Posterior cingulate gyrus (tissue), 11 donors: ENCODE measurements at places on chromosomes 2 and 18.
A peak's percentile ranks its signal among the peaks of the same experiment; 100 is the strongest.

DNA sequence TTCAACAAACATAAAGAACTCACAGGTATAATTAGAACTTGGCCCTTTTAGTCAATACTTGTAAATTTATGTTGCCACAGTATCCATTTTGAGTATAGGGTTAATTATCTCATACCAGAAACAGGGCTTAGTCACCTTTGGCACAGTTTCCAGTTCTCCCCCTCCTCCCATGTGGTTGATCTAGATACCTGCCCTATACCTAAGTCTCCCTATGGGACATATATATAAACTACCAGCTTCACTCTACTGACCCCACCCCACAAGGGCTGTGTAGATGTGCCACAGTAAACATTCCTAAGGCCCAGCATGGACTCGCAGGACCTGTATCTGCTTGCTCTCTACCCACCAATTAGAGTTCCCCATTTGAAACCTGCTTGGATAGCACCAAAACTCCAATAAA, 371.7 kb upstream of the RND3 start:
- DNase-seq, result no peak

DNA sequence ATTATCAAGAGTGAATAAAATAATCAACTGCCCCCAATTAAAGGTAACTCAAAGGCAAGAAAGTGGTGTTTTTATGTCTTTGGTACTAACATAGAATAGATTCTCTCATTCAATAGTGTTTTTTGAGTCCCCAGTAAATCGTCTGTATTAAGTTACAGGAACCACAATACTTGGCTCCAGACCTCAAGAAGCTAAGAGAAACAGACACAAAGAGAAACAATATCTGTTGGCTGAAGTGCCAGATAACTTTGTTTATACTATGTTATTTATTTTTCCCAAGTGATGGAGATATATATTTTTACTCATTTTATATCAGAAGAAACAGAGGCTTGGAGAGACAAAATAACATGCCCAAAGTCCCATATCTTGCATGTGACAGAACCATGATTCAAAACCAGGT, 201.7 kb upstream of the HNRNPA3 start:
- DNase-seq, result no peak

GRCh38 chr2:196591621-196592022, 47.9 kb upstream of the CCDC150 start:
- DNase-seq, result no peak

- no peak for DNase-seq
Observed at GRCh38 chr2:216283038-216283900, 89.0 kb downstream of the MARCHF4 start.

DNA sequence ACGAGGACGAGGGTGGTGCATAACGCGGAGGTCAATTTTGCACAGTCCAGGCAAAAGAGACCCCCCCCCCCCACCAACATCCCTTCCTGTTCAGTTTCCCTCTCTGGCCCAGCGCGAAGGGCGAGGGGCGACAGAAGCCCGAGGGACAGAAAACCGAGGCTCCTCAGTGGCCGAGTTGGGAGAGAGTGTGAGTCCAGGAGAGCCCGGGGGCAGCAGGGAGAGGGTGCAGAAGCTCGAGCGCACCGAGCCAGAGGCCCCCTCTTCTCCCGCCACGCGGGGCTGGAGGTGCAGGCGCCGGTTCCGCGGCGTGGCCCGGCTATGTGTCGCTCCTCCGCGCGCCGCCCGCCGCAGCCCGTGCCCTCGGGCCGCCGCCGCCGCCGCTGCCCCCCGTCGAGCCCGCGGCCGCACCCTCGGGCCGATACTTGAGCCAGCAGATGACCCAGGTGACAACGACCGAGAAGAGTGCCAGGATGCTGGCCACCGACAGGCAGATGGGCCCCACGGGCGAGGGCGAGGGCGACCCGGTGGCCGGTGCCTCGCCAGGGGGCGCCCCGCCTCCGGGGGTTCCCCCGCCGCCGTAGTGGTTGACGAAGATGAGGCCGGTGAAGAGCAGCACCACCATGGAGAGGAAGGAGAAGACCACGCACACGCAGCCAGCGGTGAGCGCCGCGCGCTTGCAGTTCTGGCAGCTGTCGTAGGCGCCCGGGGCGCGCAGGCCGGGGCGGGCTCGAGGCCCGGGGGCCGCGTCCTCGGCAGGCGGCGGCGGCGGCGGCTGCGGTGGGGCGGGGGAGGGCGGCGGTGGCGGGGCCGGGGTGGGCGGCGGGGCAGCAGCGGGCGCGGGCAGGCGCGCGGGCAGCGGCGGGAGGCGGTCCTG, 20.2 kb upstream of the PAX3 start:
- DNase-seq, result peak; percentile 85

GRCh38 chr2:174753038-174753633, 11.1 kb downstream of the CHRNA1 start:
- DNase-seq, result no peak

DNA sequence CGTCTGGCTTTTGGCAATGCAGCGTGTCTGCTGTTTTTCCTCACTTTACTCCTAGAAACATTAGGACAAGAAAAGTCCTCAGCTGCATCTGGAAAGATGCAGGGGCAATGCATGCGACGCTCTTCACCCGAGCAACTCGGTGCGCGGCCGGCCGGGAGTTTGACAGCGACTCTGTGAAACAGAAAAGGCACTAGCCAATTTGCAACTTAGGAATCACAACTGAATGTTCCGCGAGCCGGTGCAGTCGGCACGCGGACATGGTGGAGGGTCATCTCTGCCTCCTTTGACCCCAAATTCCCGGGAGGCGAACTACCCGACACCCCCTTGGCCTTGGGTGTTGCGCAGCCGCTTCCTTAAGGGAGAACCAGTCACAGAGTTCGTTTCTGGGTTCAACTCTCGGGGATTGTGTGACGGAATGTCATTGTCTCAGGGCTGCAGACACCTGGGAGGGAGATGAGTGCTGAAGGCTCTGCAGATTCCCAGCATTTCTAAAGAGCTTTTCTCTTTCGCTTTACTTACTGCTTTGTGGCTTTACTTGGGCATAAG, 9.8 kb downstream of the NR4A2 start:
- no peak for DNase-seq

DNA sequence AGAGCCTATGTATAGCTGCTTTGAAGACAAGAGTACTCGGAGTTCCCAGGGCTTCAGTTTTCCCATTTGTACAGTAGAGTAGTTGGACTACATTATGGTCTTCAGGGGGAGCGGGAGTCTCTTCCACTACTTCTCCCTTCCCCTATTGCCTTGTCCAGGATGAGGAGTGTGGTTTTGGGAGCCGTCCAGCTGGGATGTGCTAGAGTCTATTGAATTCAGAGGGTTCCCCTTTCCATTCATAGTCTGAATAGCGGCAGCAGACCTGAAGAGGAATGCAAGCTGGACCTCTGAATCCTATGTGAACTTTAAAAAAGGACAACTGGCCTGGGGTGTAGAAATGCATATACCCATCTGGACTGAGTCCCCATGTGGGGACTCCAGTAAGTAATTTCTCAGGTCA, 43.5 kb upstream of the EPG5 start:
- DNase-seq, result no peak

DNA sequence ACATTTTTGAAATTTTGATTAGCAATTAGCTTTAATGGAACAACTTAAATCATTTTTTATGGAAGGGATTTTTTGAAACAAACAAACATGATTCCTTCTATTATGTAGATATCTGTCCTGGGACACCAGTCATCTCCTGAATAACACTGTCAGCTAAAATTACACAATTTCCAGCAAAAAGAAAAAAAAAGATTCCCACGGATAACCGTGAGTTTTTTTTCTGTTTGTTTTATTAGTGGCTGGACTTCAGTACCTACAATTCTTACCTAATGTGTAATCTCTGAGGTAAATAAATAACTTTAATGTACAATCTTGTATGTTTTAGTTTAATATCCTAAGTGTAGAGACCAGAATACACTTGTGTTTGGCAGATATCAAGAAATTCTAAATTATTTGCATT, 126.6 kb upstream of the KYNU start:
- DNase-seq, result no peak

DNA sequence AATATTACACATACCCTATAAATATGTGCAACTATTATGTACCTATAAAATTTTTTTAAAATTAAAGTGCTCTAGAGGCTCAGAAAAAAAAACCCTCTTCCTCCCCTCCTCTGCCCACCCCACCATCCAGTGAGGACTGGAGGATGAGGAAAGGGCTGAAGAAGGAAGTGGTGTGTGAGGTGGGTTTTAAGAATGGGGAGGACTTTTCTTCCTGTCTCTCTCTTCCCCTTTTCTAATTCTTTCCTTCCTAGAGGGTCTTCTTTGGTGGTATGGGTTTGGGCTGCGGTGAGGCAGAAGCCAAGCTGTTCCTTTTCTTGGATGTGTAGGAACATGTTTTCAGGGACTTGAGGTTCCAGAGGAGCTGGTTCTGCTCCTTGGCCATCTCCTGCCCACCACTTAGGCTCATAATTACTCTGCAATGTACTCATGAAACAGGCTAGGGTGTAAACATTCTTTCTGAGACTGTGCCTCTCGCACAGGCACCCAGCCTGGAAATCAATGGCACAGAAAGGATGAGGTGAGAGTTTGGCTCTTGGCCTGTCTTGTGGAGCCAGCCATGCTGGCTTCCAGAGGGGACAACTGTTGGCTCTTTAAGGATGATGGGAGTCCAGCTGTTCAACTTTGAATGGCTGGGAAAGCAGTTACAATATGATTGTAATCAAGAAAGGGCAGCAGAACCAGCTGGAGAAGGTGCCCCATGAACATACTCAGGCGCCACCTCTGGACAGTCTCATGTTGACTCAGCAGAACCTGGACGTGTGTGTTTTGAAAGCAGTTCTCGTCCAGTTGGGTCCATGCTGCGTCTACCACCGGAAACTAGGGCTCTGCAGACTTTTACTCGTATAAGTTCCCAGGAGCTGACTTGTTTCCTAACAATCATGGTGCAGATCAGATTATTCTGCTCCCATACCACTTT, 38.3 kb downstream of the IL1RL2 start:
- DNase-seq, result no peak

DNA sequence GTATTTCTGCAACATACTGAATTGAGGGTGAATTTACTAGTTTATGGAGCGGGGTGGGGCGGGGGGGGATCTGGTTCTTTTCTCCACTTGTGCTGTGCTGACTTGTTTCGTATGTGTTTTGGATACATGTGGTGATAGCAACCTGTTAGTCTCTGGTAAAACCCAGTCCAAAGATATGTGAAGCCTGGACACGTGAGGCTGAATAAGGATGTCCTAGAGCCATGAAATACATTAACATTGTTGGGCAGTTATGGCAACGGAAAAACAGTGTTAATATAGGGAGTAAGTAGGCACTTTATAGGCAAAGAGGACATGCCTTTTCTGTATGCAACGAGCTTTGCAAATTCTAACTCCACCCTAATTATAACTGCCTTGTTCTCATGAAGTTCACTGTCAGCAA, 42.1 kb upstream of the NEMP2 start:
- no peak for DNase-seq

DNA sequence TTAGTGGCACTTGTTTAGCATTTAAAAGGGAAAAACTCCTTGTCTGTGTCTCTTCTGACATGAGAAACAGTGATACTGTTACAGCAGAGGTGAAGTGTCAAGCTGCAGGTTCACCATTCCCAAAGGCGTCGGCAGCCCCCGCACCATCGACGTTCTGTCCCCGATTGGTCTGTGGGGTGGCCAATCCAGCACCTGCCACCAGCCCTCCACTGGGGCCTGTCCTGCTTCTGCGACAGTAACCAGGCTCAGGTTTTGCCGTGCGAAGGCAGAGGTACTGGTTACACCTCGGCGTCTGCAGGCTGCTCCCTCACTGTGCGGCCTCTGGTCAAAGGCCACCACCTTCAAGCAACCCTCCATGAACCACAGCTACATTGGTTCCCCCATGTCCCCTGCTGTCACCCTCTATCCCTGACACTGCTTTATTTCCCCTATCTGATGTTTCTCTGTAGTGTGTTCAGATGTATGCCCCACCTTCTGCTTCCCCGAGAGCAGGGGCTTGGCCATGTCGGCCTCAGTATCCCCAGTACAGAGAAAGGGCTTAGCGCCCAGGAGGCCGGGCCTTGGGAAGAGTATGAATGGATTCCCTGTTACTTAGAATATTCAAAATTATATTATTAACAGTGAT, 8.6 kb upstream of the ESPNL start:
- no peak for DNase-seq

DNA sequence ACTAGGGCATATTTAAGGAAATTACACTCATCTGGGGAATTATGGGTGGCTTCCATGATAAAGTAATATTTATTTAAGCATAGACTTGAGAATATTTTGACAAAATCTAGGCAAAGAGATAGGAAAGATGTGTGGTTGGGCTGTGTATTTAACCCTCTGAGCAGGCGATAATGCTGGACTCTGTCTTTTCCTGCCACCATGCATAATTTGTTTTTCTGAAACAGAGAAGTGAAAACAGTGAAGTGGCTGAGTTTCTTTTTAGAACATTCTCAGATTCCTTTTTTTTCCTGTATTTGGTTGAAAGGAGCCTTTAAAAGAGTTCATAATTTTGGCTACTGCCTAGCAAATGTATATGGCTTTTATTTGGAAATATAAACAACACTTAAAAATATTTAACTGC, 104.8 kb upstream of the CDH19 start:
- no peak for DNase-seq

- no peak for DNase-seq
Observed at GRCh38 chr18:35415511-35416073, 38.5 kb upstream of the ZNF396 start.

- no peak for DNase-seq
Observed at GRCh38 chr18:58049000-58049688, 5.1 kb downstream of the NEDD4L start.

DNA sequence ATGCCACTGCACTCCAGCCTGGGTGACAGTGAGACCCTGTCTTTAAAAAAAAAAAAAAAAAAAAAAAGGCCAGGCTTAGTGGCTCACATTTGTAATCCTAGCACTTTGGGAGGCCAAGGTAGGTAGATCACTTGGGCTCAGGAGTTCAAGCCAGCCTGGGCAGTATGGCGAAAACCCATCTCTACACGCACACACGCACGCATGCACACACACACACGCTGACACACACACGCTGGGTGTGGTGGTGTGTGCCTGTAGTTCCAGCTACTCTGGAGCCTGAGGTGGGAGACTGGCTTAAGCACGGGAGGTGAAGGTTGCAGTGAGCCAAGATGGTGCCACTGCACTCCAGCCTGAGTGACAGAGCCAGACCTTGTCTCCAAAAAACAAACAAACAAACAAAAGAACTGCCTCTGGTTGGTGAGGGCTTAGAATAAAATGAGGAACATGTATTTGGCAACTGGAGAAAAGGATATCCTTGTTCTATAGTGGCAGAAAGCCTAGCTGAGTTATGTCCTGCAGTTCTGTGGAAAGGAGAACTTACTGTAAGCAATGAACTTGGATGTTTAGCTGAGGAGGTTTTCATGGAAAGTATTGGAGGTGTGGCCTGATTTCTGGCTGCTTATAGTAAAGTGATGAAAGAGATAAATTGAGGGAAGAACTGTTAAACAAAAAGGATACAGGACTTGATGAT, 34.0 kb downstream of the HAT1 start:
- DNase-seq, result no peak

- no peak for DNase-seq
Observed at GRCh38 chr2:217437290-217437870, 565.4 kb downstream of the TNS1 start.

DNA sequence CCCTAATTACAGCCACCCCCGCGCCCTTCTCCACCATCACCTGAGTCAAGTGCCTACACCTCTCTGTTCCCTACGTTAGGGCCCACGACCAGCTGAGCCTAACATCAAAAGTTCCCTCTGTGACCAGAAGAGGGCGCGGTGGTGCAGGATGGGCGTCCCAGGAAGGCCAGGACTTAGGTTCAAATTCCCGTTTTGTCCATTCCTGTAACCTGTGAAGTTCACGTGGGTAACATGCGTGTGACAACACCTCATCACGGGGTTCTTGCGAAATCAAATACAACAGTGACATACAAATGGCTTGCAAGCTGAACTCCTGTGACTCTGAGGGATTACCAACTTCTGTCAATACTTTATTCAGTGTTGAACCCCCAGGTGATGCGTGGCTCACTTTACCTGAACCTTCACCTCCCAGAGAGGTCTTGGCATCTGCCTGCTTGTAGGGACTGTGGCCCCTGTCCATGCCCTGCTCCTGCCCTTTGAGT, 207.9 kb downstream of the ARL4C start:
- peak; percentile 59 for DNase-seq
